Stimulated activated CD4-positive, alpha-beta T cell treated with anti-CD3 and anti-CD28 coated beads, Interleukin-1b, Interleukin-23, amount 100 ng/mL, for 1 hour (primary cell): ENCODE measurements at places on chromosomes 7 and 10.

GRCh38 chr10:124299696-124300095 is 119.0 kb downstream of the OAT start:
- no peak for DNase-seq

DNA sequence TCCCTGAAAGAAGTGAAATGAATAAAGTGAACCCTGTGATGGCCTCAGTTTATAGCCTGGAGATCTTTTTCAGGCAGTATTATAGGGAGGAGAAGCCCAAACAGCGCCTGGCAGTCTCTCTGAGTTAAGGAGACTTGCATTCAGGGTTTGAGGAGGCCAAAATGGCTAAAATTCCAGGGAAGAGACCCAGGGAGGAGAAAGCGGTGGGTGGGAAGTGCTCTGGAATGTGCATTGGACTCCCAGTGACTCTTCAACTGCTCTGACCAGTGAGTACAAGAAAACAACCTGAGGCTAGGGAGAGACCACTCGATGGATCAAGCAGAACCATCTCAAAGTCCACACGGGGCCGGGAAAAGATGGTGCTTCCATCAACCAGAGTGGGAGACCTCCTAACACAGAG is 35.3 kb upstream of the EPHB6 start:
- DNase-seq = no peak

GRCh38 chr7:30524545-30524944 is 19.9 kb upstream of the GGCT start:
- no peak for DNase-seq

DNA sequence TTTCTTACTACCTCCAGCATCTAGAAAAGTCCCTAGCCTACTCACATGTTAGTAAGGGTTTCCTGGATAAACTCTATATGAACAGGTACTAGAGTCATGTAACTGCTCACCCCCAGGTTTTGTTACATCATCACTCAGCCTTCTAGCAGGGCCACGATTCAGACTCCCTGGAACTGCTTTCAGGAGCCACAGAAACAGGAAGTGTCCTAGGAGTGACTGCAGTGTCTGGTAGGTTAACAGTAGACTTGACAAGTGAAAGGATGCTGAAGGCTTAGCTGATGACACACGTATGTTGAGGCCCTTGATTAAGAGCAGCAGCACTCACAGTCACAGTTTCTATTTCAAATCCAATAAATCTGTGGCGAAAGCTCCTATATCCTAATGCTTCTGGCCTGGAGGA is 101.2 kb downstream of the DNMBP start:
- DNase-seq = no peak

DNA sequence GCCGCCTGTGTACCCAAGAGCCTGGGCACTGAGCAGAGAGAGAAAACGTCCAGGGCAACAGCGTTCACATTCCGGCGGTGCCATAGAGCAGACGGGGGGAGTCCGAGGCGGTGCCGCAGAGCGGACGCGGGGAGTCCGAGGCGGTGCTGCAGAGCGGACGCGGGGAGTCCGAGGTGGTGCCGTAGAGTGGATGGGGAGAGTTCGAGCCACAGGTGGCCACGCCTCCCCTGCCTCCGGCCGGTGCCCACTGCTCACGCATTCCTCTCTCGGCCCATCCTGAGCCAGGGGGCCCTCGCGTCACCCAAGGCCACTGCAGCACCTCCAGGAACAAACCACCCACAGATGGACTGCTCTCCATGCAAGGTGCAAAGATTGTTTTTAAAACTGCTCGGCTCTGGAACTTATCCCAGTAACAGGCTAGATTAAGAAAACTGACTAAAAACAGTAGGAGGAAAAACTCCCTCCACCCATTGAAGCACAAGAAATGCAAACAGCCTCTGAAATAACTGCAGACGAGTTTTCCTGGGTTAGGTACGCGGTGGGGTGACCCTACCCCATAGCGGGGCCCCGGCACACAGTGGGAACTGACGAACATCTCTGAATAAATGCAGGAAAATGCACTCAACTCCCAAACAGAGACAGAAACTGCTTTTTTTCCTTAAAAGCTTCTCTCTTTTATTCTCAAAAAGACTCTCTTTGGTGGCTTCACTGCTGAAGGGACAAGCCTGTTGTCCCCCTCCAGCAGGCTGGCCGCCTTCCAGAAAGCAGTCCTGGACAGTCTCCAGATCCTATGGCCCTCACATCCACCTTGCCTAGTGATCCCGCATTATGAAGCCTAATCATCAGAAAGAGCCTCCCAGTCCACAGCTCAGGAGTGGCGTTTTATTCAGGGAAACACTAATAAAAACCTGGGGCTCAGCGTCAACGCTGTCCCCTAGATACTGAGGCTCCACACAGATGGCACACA is 55.9 kb downstream of the DIP2C start:
- no peak for DNase-seq

GRCh38 chr10:101987136-101987535 is 68.8 kb downstream of the ARMH3 start:
- no peak for DNase-seq

- DNase-seq = no peak
These were observed 930 bp downstream of the GARIN1A start for GRCh38 chr7:128672927-128673517.

DNA sequence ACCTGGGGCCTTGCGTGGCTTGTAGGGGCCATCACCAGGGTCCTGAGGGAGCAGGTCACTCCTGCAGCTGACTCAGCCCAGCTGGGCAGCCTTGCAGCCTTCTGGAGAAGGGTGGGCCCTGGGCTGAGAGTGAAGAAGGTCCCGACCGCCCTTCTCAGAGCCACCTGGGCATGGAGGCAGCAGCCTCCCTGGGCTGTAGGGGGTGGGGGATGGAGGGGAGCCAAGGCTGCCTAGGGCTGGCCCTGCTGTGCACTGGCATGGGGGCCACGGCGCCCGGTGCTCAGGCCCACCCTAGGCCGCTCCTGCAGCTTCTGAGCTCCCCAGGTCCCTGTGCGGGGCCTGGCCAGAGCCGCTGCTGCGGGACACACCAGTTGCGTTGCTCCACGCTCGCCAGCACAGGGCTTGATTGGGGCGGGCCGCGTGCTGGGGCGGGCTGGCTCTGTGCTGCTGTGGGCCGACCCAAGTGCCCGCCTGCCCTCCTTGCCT is 63.6 kb upstream of the NKX6-2 start:
- no peak for DNase-seq

DNA sequence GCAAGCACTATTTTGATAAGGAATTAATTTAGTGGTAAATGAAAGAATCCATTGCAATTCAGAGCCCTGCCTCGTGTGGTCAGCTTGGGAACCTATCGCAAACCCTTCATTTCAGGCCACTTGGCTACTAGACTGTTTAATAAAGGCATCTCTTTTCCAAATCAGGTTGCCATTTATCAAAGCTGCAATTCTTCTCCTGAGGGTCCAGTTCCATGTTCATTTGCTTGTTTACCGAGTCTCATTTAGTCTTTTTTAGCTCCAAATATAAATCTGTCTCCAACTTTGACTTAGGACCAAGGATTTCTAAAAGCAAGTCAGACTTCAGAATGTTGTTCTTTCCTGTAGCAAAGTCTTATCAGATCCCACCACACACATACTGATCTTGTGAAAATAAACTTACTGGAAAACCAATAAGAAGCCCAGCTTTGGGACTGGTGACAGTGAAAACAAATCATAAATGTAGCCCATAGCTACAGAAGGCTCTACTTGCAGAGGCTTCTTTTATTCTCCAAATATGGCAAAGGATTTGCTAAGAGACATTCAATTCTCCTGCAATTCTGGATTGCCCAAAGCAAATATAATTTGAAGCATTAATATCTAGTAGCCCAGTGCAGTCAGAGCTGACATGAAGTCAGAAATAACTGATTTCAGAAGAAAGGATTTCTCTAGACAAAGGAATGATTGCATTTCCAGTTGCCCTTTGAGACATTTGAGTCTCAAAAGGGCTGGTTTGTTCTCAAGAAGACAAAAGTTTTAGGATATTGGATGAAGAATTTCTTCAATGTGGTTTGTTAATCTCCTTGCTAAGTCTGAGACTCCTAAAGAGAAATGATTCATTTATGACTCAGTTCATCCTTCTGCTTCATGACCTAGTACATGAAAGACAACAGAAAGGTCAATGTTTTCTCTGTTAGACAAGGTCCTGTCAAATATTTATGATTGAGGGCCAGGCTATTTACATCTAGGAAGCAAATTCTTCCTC is 28.0 kb downstream of the PPP1R3C start:
- DNase-seq = no peak

GRCh38 chr10:101972761-101973160 is 83.2 kb downstream of the ARMH3 start:
- no peak for DNase-seq

DNA sequence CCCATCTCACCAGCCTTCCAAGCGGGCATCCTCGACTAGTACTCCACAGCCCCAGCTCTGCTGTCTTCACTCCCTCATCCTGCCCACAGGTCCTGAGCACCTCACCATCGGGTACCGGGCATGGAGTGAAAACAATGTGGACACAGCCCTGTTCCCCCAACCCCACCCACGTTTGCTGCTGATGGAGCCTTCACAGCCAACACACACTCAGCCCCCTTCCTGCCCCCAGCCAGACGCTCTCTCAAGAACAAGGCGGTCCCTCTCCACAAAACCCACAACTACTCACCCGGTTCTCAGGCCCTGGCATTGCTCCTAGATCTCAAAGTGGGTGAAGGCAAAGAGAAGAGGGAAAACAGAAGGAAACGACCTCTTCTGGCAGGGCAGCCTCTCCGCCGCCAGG is 56.1 kb downstream of the SLIT1 start:
- no peak for DNase-seq

DNA sequence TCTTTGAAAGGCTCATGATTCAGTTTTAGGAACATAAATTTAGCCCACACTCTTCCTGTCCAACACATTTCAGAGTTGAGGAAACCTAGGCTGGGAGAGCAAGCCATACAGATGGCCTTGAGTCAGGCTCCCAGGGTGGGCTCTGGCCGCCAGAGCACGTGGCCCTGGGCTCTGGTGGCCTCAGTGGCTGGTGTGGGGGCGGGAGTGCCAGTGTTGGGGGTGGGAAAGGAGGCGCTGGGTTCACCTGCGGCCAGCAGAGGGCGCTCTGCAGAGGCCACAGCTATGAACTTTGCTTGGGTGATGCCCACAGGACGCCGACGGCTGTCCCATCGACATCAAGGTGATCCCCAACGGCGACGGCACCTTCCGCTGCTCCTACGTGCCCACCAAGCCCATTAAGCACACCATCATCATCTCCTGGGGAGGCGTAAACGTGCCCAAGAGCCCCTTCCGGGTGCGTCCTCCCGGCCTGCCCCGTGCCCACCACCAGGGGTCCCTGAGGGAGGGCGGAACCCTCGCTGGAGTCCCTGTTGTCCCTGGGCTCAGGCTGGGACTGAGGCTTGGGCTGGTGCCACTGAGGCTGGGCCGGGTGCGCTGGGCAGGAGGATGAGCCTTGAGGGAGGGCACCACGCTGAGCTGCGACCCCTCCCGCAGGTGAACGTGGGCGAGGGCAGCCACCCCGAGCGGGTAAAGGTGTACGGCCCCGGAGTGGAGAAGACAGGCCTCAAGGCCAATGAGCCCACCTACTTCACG is 11.9 kb downstream of the FLNC start:
- peak; percentile 39 for DNase-seq

GRCh38 chr7:112215787-112216186 is 9.3 kb downstream of the ZNF277 start:
- no peak for DNase-seq

DNA sequence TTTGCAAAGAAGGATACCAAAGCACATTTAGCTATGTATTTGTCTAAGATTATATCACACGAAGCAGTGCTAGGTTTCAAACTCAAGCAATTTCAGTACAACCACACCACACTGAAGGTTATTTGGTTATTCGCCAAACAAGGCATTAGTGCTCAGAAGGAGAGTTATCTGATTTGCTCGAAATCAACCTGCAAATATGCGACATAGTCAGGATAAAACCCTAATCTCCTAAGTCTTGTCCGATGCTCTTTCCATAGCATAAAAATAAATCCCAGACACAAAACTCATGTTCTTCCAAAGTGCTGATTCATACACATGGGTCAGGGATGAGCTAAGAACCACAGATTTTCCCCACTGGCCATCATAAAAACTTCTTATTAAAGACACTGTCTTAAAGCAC is 1288.0 kb upstream of the SORCS1 start:
- no peak for DNase-seq

DNA sequence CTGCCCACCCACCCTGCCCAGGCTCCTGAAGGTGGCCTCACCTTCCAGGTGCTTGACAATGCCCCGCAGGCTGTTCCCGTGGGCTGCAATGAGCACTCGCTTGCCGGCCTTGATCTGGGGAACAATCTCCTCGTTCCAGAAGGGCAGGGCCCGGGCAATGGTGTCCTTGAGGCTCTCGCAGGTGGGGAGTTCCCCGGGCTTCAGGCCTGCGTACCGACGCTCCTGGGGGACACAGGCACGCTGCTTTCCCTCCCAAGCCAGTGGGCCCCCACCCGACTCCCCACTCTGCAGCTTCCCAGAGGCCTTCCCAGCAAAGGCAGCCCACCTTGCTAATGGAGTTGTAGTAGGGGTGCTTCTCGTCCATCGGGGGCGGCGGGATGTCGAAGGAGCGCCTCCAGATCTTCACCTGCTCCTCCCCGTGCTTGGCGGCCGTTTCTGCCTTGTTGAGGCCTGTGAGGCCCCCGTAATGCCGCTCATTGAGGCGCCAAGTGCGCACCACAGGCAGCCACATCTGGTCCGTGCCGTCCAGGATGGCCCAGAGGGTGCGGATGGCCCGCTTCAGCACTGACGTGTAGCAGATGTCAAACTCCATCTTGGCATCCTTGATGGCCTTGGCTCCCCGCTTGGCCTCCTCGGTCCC is 456 bp downstream of the PGAM2 start:
- no peak for DNase-seq

DNA sequence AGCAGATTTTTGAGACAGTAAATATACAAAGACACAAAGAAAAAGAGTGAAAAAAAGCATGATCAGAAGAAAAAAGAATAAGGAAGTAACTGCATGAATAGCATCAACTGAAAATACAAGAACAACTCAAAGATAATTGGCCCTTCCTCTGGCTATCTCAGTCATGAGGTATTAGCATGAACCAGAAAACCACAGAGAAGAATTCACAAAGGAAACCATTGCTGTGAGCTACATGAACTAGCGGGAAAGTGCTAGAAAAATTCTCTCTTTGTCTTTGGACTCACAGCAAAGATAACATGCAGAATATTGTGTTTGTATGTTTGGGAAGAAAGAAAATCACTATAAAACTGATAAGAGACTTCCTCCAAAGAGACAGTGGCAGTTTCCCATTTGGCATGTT is 82.9 kb downstream of the SORCS1 start:
- no peak for DNase-seq

DNA sequence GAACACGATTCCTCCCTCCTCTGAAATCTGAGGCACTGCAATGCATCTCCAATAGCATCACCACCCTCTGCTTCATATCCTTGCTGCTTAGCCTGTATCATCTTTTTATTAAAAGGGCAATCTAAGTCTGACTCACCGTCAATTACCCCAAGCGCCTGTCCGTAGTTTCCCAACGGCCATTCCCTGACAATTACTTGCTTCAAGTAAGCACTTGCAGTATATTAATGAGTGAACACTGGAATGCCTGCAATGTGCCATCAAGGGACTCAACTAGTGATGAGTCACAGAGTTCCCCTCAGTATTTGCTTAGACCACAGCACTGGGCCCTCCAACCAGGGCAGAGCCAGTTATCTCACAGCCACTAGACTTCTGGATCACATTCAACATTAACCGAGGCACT is 19.5 kb upstream of the PPP1R3C start:
- DNase-seq = no peak

- DNase-seq = no peak
These were observed 1.6 kb downstream of the TMEM176A start for GRCh38 chr7:150801946-150802771.
